ENCODE measurements at places on chromosomes 2 and 18.

- DNase-seq: no peak
Measured at GRCh38 chr2:239736358-239737143, 288.6 kb downstream of the NDUFA10 start.

DNA sequence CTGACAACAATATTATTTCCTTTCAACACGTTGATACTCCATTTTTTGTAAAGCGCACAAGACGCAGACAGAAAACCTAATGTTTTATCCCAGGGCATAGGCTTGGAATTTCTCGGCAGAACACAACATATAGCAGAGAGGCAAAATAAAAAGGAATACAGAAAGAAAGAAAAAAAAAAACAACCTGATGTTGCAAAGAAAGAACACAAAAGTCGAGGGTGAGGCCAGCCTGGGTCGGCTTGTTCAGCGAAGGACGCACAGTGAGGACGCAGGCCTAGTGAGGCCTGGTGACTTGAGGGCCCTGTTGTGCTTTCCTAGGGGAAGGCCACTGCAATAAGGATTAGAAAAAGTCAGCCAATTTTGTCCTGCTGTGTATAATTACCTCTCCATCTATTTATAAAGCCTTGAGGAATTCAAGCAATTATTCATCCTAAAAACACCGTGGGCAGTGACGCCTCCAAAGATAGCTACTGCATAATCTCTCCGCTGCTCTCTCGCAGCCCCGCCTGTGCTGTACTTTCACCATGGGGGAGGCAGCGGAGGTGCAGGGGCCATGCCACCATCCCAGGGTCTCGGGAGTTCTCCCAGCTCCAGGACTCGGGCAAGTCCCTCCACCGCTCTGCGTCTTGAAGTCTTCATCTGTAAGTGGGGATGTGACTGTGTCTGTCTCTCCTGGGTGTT is 61.9 kb upstream of the SH3RF3 start:
- DNase-seq: no peak

DNA sequence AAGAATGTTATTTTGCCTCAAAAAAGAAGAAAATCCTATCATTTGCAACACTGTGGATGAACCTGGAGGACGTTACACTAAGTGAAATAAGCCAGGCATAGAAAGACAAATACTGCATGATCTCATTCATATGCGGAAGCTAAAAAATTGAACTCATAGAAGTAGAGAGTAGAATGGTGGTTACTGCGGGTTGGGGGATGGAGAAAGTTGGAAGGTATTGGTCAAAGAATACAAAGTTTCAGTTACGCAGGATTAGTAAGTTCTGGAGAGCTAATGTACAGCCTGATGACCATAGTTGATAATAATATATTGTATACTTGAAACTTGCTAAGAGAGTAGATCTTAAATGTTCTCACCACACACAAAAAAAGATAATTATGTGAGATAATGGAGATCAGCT is 5.0 kb upstream of the GALNT5 start:
- no peak for DNase-seq

DNA sequence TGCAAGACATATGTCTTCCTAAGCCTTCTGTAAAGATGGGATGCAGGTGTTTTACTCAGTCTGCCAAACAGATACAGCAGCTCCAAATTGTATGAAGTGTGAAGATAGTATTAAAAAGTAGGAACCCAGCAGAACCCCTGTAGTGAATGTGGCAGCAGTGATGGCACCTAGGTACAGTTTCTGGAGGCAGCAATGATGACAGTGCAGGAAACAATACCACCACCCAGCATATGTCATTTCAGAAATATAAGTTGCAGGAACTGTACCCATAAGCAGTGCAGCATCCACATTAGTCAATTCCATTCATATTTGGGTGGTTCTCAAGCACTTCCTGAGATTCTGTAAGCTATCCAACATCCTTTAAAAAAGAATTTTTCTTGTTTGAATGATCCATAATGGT is 46.7 kb upstream of the ATP5MC3 start:
- no peak for DNase-seq

DNA sequence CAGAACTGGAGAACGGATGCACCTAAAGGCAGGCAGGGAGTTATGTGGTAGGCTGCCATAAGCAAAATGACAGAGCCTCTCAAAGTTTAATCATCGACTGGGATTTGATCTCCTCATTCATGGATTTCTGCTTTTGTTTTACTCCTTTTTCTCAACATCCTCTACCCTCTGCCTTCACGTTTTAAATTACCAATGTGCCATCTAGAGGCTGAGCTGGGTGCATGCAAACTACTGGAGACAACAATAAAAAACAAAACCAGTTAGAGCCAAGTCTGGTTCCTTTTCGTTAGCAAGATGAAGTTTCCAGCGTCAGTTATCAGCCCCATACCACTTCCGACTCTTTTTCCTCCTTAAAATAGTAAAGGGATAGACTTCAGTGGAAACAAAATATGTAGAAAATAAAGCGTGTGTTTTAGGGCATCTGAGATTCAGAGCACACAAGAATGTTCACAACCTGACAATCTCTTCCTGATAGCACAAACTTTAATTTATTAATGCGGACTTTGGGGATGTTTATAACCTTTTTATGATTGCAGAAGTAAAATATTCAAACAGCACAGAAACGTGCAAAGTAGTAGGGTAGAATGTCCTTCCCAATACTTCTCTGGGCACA is 117.0 kb downstream of the LAMA1 start:
- DNase-seq: no peak

DNA sequence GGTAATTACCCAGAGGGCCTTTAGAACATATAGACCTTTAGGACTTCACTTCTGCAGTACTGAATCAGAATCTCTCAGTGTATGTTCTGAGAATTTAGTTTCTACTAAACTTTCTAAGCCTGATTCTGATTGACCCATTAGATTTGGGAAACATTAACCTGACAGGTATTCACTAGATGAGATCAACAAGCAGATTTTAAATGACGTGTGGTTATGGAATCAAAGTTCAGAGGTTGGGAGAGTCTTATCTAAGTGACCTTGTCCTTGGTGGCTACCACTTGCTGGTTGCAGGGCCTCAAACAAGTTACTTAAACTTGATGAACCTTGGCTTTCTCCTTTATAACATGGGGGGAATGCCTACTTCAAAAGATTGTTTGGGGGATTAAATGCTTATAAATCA is 198.7 kb downstream of the PDE11A start:
- DNase-seq: no peak

- DNase-seq: no peak
Measured at GRCh38 chr2:215479536-215480240, 43.8 kb upstream of the FN1 start.

GRCh38 chr2:235908826-235909225 is 259.4 kb downstream of the GBX2 start:
- no peak for DNase-seq

DNA sequence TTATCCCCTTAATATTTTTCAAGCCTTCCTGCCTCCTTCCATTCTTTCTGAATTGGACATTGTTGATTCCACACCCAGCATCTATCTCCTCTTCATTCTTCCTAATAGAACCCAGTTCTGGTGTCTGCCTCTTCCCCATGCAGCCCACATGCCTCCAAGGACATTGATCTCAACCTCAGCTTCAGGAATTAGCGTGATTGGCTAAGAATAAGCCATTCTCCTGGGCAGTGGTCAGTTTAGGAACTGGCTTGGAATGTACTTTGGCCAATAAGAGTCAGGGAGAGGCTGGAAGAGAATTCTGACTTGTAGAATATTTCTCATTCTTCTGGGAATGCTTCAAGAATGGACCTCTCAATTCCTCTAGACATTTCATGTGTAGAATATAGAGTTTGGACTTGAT is 25.9 kb upstream of the GCC2 start:
- DNase-seq: no peak

GRCh38 chr18:41938445-41938844 is 16.6 kb upstream of the PIK3C3 start:
- no peak for DNase-seq

GRCh38 chr2:201180010-201180409 is 2.9 kb upstream of the CASP10 start:
- DNase-seq: peak; percentile 17

GRCh38 chr2:119179991-119180390 is 21.4 kb upstream of the C1QL2 start:
- no peak for DNase-seq

- no peak for DNase-seq
Measured at GRCh38 chr2:144922519-144922918, 402.6 kb upstream of the ZEB2 start.

- DNase-seq: no peak
Measured at GRCh38 chr2:180646756-180647155, 333.6 kb upstream of the UBE2E3 start.

DNA sequence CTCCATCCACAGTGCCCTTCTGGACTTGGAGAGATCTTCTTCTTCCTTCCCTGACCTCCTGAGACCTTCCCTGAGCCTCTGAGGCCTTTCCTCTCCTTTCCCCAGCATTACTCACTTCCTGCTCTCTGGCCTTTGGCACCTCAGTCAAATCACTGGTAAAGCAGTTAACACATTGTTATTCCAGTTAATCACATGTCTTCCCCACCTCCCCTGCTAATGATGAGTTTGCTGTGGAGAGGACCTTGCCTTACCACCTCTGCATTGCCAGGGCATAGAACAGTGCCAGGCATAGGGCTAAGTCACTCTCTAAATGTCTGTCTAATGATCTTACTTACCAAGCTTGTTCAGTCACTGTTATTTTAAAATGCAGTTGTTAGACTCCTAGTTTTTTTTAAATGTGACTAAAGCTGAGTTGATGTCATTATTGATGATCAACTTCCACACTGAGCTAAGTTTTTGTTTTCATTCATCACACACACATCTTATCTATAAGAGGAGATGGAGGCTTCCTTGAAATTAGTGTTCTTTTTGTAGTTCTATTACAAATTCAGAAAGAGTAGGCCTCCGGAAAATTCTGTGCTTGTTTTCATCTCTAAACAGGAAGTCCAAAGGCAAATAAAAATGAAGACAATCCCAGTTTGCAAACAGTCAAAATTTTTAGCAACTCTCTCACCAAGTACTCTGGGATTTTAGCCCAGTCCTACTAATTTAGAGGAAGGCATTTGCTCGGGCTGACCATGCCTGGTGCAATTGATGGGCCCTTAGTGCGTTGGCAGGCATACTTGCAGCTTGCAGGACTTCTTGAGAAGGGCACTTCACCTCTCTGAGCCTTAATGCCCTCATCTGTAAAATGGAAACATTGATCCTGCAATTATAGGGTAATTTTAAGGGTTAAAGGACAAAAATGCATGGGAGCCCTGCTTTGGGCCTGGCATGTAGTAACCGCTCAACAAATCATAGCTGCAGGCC is 113.7 kb upstream of the SPRED2 start:
- DNase-seq: no peak

DNA sequence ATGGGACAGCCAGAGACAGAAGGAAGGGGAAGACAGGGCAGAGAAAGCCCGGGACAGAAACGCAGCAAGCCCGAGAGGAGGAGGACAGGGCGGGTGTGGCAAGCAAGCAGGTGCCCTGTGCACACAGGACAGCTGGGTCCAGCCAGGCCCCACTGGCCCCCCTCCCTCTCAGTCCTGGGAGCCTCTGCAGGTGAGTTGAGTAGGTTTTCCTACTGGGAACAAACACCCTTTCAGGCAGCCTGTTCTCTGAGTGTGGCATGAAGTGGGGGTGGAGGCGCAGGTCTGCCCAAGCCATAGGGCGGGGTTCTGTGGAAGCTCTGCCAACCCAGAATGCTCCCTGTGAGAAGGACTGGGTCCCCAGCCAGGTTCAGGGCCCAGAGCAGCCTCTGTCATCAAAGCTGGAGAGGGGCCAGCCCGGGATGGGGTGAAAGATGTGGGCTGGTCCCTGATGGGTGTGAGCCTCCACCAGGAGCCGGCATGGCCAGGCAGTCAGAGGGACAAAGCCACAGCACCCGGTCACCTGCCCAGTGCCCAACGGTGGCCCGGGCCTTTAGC is 129.4 kb downstream of the TFCP2L1 start:
- peak; percentile 50 for DNase-seq

GRCh38 chr2:120174963-120175581 is 48.1 kb downstream of the TMEM185B start:
- DNase-seq: peak; percentile 32

DNA sequence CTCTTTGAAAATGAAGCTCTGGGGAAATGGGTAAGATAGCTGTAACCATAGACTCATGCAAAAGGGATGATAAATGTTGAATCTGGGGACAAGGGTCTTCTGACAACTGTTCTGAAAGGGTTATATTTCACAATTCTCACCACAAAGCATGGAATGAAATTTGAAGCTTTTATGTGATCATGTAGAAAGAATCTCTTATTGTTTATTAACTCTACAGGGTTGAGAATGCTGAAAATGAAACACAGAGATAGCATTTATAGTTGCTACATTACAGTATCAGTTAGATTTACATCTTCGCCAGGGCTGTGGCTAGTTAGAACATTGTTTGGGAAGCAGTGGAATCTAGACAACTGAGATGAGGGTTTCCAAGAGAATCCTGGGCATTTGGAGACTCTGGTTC is 97.4 kb upstream of the LHCGR start:
- no peak for DNase-seq

DNA sequence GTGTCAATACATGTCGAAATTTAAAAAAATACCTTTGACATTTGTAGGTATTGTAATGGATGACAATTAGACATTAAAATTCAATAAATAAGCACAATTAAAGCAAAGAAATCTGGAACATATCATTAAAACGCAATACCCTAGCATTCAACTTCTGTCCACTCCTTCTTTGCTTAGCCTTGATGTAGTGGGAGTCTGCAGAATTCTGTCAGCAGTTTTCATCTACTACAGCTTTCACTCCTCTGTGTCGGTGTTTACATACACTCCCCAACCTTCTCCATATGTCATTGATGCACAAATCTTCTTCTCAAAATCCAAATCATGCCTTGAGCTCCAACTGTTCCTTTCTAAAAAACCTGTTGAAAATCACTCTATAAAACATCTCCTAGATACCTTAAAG is 1380.6 kb downstream of the DSC3 start:
- DNase-seq: no peak

GRCh38 chr2:238865015-238865719 is 17.3 kb downstream of the TWIST2 start:
- DNase-seq: no peak

GRCh38 chr2:88815697-88816096 is 124.2 kb downstream of the RPIA start:
- no peak for DNase-seq
